ENCODE measurements at places on chromosomes 2 and 18.

DNA sequence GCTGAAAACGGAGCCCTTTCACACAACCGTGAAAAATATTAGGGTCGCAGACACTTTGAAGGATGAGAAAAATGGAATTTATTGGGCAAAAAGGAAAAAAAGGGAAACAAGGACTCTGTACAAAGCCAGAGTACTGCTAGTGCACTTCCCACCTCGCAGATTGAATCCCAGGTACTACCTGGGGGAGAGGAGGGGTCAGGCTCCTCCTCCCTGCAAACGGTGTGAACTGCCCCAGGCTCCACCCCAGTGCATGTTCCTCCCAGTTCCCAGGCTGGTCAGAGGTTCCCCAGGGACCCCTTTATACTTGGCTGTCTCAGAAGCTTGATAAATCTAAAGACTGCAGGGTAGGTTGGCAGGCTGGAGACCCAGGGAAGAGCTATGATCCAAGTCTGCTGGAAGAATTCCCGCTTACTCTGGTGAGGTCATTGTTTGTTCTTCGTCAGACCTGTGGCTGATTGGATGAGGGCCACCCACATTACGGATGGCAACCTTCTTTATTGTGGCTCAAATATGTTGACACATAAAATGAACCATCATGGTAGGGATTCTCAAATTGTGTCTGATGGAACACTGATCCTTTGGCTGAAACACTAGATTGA, 290.4 kb upstream of the POU3F3 start:
- DNase-seq = no peak

DNA sequence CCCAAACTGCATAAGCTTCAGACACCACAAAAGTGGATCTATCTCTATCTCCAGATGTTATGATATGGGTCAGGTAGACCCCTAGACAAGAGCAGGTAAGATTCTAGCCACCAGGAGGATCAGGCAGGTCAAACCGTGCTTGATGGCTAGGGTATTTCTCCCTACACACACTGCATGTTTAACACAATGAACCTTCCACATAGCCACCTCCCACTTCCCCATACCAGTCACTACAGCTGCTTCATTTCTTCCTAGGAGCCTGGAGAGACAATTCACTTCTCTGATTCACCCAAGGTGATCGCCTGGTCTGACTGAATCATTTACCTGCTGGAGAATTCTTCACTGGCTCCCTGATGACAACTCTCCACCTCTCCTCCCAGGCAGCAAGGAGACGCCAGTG, 66.0 kb upstream of the MYCN start:
- DNase-seq = no peak

GRCh38 chr2:200703127-200703925, 108.4 kb upstream of the BZW1 start:
- peak; percentile 70 for DNase-seq

DNA sequence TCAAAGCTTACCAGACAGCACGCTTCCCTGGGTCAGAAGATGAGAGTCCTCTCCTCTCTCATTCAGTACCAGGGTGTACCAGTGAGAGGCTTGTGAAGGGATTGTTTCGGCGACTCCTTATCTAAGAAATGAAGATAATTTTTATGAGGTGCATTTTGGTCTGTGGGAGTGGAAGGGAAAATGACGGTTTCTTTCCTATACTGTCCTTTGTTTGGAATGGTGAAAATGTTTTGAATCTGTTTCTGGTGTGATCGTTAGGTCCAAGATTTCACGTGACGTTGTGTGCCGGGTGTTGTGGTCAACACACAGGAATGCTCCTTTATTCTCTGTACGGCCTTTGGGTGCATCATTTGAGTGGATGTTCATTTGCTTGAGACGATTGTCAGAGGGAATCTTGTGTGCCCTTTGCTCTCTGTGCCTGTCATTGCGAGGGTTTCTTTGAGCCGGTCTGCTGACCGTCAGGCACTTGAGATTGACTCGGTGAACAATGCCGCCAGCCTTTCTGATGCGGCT, 183.5 kb downstream of the AGAP1 start:
- no peak for DNase-seq
